ENCODE measurements at places on chromosomes 7 and 10.

DNA sequence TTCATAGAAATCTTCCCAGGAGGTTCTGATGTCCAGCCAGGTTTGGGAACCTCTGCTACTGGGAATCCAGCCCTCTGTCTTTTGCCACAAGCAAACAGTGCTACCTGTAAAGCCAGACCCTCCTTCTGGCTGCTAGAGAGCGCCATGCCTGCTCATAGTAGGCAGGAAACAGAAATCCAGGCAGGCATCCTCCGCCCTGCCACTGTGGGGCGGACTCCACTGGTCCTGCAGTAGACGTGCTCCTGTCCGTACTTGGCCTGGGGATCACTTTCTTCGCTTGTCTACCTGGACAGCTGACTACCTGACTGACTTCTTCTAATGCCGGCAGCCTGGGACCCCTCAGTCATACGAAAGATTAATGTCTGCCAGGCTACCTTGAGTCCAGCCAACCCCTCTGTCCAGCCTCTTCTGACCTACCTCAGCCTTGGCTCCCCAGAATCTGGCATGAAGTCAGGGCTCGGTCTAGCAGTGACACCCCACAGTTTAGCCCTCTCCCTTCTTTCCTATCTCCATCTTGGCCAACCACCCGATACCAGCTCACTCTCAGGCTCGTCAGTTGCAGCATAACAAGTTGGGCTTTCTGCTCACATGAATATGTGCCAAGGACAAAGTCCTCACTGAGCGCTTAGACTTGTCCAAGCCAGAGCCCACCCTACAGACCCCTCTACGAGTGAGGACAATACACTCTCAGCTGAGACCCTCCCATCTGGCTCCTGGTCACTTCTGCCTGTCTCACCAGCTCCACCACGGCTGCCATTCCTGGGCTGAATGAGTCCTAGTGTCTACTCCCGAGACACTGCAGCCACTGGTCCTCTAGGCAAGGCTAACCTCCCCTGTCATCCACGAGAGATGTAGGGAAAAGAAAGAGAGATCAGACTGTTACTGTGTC lies 43.9 kb upstream of the OPALIN start:
- no peak for DNase-seq

DNA sequence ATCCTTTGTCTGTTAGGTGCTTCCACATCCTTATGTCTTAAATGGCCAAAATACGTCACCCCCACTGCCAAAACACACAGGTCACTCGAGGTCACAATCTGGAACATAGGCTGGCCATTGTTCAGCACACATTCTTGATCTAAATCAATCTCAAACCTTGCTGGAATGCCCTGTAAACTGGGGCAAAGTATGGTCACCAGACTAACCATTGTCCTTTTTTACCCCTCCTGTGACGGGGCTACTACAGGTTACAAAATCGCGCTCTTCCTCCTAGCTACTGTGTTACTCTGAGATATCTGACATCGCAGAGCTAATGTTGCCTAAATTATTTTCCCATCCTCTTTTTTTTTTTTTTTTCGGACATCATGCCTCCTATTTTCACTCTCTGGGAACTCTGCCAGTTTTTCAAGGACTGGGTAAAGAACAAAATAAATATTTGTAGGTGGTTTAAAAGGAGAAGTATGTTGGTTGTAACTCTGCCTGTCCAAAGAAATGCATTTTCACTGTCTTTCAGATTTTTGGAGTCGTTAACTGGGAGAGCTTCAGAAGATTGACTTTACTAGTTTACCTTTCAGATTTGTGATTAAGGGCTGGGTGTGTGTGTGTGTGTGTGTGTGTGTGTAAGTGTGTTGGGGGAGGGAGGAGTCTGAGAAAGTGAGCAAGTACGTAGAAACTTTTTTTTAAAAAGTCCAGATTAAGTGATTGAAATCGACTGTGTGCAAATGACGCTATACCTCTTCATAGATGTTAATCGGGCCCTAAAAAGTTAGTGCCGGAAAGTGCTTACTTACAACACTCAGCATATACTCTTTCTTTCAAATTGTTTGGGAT lies 942 bp upstream of the KIAA1217 start:
- no peak for DNase-seq

GRCh38 chr7:148623586-148624282 lies 33.2 kb downstream of the C7orf33 start:
- no peak for DNase-seq

GRCh38 chr10:129550658-129551057 lies 83.6 kb downstream of the MGMT start:
- DNase-seq: no peak

DNA sequence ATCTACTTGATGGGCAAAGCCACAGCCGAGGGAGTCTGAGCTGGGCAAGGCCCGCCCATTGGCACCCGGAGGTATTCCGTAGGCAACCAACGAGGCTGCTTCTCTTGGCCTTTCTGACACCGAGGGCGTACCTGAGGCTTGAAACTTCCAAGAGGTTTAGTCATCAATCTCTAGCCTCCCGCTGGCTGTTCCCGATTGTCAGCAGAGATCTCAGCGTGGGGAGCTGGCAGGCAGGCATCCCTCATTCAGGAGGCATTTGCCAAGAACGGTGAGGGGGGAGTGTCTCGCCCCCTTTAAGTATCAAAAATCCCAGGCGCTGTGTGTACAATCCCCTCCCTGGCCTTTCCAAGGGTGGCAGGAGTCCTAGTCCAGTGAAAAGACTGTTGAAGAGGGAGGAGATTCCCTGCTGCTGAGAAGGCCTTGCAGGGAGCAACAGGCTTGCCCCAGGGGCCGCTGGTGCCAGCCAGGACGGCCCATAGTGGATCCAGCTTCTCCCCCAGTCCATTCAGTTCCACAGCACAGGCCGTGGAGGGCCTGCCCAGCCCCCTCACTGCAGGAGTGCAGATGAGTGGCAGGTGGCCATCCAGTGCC lies 39.7 kb downstream of the OAT start:
- DNase-seq: no peak

- DNase-seq: no peak
Measured at GRCh38 chr7:23396222-23397015, 73.9 kb downstream of the IGF2BP3 start.

GRCh38 chr7:125316466-125316865 lies 386.8 kb upstream of the POT1 start:
- no peak for DNase-seq

GRCh38 chr7:36900988-36901710 lies 176.9 kb upstream of the AOAH start:
- DNase-seq: no peak

DNA sequence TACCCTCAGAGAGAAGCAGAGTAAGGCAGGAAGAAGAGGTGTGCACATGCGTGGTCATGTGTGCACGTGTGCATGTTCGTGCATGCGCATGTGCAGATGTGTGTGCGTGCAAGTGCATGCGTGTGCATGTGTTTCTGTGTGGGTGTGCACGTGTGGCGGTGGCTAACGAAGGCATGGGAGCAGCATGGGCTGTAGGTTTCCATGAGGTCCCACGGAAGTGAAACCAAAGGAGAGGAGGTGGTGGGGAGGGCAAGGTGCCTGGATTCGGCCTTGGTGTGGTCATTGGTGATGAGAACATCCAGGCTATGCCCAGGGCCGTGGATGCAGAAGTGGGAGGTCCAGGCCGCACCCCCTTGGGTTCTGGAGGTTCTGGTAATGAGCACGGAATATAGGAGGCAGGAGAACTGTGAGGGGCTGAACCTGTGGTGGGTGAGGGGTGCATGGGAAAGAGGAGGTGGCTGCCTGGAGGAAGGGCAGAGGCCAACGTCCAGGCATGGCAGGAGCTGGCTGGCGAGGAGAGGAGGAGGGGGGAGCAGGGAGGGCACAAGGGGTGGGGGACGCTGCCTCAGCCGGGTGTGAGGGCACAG lies 2.4 kb upstream of the INPP5A start:
- DNase-seq: no peak

GRCh38 chr7:45564485-45564884 lies 9.7 kb upstream of the ADCY1 start:
- DNase-seq: no peak

DNA sequence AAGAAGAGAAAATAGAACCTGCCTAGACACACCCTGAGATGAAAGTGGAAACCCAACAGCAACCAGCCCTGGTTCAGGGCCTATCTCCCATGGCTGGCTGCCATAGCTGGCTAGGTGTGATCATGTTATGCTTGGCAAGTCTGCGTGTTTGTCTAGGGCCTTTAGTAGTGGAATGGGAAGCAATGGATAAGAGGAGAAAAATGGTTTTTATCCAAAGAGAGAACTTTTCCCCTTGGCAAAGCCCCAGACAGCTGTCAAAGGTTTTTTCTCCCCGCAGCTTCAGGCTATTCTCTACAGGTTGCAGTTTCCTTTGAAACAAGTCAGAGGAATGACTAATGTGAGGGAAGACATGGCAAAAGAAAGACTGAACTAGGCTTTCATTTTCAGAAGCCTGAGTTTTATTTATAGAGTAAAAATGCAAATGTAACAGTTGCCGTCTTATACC lies 161.5 kb downstream of the SEMA3D start:
- no peak for DNase-seq

- DNase-seq: no peak
Measured at GRCh38 chr10:120188950-120189349, 268.1 kb upstream of the PLPP4 start.

GRCh38 chr7:3670898-3671297 lies 369.8 kb downstream of the SDK1 start:
- DNase-seq: no peak

DNA sequence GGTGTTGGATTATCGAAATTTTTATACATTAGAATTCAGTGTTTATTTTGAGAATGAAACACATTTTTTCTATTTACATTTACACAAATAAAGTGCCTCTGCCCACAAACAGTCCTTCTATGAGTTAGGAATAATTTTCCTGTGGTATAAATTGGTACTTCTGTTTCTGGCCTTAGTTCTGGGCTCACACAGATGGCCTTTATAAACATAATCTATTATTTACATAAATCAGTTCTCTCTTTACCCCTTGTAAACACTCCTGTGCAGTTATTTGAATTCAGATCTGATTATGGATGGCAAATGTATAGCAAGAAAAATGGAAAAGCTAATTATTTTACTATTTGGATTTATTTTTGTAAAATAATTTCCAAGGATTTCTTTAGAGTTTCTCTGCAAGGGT lies 143.2 kb downstream of the PRKG1 start:
- DNase-seq: no peak

DNA sequence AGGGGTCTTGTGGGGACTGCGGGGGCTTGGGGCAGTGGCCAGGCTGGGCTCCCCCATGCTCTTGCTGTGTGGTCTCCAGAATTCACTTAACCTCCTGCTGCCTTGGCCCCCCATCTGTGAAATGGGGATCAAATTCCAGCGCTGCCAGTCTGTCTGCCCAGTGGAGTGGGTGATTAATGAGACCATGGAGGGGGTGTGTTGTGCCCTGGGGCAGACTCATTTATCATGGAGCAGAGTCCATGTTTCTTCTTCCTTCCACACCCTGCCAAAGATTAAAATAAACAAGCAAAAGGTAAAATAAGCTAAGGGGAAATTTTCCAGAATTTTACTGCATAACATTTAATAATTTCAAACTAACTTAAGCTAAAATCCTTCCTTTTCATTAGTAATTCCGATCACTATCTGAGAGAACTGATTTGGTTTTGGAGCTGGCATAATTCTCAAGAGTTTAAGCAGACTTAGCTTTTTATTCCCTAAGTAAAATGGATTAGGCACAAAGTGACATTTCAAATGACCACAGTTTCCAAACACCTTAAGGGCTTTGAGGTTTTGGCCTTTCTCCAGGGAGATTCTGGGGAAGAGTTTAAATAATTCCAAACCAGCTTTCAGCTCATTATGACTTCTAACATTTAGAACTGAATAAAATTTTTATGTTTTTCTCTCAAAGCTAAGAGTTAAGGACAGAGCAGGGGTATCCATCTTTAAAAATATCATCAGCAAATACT lies 211.9 kb downstream of the CXCL12 start:
- no peak for DNase-seq

GRCh38 chr10:11087372-11087771 lies 69.7 kb downstream of the CELF2 start:
- DNase-seq: no peak

DNA sequence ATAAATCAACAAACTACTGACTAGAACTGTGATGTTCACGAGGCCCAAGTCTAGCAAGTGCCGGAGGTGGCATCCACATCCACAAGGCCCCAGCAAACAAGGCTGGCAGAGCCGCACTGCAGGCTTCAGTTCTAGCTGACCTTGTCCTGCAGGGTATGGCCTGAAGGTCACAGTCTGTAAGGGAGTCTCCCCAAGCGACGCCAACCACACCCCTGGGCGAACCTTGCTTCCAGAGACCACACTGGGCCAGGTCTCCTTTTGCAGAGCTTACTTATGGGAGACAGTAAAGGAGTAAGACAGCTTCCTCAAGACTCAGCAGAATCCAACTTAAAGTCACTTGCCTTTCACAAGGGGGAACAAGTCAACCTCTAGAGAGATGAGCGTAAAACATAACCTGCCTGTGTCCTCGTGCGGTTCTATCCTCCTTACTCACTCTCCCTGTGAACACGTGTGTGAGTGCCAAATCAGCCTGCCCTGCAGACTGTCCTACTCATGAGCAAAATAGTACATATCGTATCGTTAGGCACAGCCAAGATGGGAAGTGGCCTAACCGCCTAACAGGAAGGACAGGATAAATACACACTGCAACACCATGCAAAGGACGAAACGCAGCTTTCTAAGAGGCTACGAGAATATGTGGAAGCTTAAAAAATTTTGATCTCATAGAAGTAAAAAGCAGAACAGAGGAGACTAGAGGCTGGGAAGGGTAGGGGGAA lies 22.7 kb downstream of the FAM53B start:
- DNase-seq: no peak

DNA sequence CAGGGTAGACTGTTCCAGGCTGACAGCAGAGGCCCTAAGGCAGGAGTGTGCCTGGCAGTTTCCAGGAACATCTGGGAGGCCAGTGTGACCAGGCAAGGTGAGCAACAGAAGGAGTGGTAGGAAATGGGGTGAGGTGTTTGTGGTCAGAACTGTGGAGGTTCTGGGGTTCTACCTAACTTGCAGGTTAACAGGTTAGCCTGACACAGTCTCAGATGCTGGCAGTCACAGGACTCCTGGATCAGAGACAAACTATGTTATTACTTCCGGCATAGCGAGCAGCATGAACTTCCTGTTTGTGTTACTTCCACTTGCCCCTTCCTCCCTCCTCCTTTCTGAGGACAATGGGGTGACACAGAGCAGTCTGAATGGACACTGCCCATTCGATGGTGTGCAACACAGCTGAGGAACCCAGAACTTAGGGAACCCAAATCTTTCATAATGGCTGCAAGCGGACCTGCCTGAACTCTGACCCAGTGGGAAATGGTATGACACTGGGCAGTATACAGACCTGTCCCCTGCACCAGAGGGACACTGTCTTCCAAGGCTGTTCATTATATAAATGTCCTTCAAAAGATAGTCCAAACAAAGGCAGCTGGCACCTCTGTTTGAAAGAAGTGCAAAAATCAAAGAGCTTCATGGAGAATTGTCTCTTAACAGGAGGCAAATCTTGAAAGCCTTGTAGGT lies 3.9 kb upstream of the SAR1A start:
- DNase-seq: no peak

- DNase-seq: no peak
Measured at GRCh38 chr10:120456143-120456625, 843 bp upstream of the PLPP4 start.

GRCh38 chr10:80462299-80462980 lies 8.3 kb downstream of the TSPAN14 start:
- no peak for DNase-seq

- DNase-seq: no peak
Measured at GRCh38 chr7:138515001-138515528, 55.0 kb downstream of the TRIM24 start.

Measured in NCI-H1436 treated with DMSO at 0.1 percent for 48 hours (cell line).